NCI-H2029 (cell line): ENCODE measurements at places on chromosomes 6 and 20.

- DNase-seq = no peak
These were observed 155.5 kb upstream of the SIM1 start for GRCh38 chr6:100620085-100620840.

GRCh38 chr6:145878591-145879295 is 64.1 kb upstream of the FBXO30 start:
- no peak for DNase-seq

DNA sequence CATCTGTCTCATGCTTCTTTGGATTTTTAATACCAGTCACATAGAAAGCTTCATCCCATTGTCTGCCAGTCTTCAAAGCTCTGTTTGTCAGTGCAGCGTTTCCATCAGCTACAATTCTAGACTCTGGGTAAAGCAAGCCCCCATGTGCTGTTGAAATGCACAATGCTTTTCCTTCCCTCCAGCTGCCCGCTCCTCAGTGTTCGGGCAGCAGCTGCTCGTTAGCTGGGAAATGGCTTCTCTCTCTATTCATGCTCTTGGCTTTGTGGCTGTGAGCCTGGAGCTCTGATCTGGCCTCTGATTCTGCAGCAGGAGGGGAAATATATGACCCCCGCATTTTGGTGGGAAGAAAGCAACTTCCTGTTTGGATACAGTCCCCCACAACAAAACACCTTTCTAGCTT is 213.0 kb upstream of the CDYL start:
- DNase-seq = no peak

- DNase-seq = no peak
These were observed 80.1 kb downstream of the AIG1 start for GRCh38 chr6:143140767-143141166.

DNA sequence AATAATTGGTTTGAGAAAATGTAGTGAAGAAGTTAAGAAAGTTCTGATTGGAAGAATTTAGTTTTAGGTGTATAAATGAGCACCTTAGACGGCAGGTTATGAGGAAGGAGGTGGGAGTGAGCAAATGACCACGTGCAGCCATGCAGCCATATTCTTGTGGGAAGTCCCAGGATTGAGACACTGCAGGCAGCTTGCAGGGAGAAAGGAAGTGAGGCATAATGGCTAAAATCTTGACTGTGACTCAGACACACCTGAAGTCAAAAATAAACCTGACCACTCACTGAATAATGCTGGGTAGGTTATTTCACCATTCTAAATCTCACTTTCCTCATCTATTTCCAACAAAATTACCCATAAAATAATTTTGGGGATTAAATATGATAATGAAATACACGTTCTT is 16.6 kb downstream of the DSE start:
- no peak for DNase-seq

GRCh38 chr6:145530454-145530853 is 204.9 kb downstream of the EPM2A start:
- DNase-seq = no peak

DNA sequence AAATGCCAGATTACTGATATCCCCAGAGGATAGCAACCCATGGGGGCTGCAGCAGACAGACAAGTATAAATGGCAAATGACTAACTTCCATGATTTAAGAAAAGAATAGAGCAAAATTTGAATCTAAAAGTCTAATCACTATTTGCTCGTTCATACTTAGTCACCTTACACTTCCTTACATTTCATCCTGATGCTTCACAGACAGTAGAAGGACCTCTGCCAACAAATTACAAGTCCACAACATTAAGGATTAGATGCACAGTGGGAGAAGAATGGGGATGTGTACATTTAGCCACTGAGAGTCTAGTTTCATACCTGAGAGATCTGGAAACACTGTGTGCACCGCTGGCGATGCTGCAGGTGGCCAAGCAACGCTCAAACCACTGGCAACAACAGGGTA is 72.4 kb downstream of the FYN start:
- no peak for DNase-seq

- no peak for DNase-seq
These were observed 42.7 kb downstream of the SEL1L2 start for GRCh38 chr20:13947719-13948118.
